ENCODE measurements at places on chromosomes 16 and 17.

DNA sequence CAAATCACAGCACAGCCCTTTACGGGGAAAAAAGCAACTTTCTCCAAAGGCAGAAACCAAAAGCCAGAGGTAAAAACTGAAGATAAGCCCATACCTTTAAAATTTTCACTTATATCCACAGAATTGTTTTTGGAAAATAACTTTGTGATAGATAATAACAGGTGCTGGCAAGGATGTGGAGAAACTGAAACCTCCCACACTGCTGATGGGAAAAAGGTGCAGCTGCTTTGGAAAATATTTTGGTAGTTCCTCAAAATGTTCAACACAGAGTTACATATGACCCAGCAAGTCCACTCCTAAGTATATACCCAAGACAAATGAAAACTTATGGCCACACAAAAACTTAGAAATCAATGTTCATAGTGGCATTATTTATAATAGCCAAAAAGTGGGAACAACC, 12.2 kb downstream of the EFTUD2 start:
- DNase-seq: no peak

GRCh38 chr16:53779186-53779585, 75.2 kb downstream of the FTO start:
- DNase-seq: no peak

DNA sequence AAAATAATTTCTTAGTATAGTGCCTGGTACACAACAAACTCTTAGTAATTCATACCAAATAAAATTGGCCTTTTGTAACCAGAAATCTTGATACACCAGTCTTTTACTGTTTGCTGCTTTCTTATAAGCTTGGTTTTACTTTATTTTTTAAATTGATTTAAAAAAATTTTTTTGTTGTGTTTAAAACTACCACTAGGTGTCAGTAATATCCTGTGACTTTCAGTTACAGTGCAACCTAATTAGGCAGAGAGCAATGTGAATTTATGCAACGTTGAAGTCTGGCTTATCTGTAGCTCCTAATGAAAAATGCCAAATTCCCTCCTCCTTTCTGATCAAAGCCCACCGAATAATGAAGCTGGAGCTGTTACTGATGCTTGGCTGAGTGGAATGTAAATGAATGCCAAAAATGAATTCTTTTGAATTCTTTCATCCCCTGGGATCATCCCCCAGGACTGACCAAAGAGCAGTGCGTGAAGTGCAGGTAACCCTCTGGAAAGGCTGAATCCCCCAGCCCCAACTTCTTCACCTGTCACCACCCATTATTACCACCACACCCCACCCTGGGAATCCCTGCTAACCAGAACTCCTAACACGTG, 3.8 kb downstream of the ERCC4 start:
- DNase-seq: no peak

DNA sequence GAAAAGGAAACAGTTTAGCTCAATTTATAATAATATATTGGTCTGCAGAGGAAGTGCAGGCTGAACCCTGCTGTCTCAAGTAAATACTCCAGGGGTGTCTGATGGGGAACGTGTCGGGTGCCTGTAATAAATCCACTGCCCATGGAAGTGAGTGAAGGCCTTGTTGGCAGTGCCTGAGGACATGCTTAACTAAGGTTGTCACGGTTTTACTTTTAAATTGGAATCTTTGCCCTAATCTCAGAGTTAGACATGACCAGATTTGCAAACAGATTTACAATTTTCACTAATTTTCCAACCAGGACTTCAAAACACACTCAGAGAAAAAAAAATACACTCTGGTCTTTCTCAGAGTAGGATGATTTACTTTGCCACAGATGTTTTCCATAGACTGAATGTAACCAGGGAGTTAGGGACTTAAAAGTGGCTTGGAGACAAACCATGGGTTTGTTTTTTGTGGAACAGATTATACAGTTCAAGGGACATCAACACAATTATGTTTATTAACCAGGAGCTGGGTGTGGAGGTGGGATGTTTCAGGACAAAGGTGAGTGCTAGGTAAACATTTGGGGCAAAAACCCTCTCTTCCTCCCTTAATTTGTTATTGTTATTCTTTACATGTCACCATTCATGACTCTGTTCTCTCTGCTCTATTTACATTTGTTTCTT, 144.5 kb downstream of the FTO start:
- no peak for DNase-seq

DNA sequence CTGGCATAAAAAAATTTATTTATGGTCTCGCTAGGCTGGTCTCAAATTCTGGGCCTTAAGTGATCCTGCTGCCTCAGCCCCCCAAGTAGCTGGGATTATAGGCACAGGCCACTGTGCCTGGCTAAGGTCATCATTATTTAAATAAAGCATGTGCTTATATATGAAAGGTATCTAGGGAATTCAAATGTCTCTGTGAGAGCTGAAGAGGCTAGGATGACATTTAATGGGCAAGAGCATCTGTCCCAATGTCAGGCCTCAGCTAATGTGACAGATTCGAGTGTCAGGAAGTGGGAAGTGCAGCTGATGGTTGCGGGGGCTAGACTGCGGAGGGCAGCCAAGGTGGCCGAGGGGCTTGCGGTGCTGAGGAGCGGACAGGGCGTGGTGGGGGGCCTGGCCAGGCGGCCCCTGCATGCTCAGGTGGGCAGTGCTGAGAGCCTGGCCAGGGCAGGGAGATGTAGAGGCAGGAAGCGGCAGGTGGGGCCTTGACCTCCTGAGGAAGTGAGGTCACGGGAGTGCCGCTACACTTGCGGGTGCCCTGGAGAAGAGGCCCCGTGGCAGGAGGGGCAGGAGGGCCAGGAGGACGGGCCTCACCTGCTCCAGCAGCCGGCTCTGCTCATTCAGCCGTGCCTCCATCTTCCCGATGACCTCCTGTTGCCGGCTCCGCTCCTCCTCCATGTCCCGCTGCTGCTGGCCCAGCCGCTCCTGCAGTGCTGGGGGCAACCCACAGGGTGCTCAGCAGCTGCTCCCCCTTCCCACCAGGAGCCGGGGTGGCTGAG, 12.6 kb upstream of the MRPL38 start:
- DNase-seq: no peak
